ENCODE measurements at places on chromosomes 2 and 18.

GRCh38 chr2:71071681-71072398 lies 3.4 kb downstream of the NAGK start:
- peak; percentile 17 for DNase-seq

DNA sequence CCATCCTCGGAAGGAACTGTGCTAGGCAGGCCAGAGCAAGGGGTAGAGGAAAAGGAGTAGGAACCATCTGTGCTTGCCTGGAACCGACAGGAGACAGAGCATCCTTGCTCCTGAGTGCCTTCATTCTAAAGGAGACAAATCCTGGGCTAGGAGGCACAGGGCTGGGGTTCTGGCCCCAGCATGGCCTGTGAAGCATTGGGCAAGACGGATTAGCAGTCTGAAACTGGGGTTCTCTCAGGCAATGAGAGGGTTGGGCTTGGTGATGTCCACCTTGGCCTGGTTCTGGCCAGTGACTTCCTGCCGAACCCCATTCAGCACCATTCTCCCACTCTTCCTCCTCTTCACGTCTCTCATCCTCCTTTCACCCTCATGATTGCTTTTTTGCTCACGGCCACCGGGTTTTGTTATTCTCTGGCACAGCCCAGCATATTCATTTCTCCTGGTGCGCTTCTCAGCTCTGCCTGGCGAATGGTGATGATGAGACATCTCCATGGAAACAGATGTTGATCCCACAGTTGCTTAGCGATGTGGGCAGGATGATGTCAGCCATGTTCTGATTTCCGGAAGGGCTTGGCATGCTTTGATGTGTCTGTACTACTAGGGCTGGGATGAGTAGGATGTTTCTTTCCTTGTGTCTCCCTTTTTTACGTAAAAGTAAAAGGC lies 127.7 kb downstream of the CAPN13 start:
- no peak for DNase-seq

DNA sequence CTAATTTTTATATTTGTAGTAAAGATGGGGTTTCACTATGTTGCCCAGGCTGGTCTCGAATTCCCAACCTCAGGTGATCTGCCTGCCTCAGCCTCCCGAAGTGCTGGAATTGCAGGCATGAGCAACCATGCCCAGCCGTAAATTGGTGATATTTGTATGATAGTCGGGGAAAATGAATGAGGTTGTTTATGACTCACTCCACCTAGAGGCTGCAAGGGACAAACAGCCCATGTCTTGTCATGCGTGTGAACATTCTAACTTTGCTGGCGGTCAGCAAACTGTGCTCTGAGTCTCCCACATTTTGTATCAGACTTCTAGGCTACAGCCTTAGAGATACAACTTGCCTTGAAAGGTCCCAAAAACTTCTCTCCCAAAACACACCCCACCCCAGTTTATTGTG lies 133.5 kb upstream of the DTNA start:
- DNase-seq = no peak

GRCh38 chr18:48033790-48034650 lies 103.6 kb upstream of the SMAD2 start:
- DNase-seq = no peak

GRCh38 chr18:29188760-29189159 lies 1011.8 kb upstream of the CDH2 start:
- no peak for DNase-seq

GRCh38 chr2:23745726-23746105 lies 181.2 kb downstream of the ATAD2B start:
- no peak for DNase-seq

DNA sequence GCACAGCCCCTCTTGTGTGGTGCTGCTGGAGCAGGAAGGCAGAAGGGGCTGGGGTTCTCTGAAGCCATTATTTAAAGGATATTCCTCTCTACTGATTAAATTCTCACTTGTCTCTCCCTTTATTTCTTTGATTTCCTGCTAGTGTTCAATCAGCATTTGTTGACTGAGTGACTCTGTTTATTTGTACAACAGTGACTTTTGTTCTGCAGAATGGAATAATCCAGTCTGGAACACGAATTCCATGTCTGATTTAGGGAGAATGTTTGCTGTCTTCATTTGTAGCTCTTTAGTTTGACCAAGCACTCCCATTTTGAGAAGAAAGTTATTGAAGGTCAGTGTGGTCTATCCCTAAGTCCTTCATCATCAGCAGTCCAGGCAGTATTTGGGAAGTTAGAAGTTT lies 141.2 kb downstream of the SETBP1 start:
- DNase-seq = no peak

DNA sequence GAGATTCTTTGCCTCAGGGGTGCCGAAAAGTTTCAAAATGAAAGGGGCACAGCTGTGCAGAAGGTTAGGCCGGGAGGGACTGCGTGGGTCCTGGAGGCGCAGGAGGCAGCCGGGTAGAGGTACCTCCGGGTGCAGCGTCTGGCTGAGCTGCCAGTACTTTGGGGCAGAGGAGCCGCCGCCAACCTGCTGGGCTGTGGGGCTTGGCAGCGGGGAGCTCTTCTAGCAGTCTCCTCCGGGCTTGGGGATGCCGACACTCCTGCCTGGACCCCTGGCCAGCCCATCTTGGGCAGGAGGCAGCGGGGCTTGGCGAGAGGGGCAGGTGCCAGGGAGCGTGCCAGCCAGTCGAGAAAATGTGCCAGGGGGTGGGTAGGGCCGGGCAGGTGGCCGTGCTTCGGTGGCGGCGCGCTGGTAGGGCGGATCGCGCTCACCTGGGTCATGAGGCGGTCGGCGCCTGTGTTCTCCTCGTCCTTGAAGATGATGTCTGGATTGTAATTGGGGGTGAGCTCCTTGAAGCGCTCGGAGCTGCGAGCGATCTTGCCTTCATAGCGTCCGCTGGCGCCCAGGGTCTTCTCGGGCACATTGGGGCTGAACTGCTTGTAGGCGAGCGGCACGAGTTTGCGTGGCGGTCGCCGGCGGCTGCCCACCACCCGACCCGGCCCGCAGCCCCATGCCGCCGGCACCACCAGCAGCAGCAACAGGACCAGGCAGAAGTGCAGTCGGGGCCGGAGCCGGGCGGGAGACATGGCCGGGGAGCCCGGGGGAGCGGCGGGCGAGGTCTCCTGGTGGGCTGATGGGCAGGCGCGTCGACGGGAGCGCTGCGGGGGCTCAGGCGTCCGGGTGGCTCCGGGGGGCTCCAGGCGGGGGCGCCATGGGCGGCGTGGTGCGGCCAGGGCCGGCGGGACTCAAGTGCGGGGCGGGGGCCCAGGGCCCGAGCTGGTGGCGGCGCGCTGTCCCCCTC lies 717 bp downstream of the IHH start:
- no peak for DNase-seq

DNA sequence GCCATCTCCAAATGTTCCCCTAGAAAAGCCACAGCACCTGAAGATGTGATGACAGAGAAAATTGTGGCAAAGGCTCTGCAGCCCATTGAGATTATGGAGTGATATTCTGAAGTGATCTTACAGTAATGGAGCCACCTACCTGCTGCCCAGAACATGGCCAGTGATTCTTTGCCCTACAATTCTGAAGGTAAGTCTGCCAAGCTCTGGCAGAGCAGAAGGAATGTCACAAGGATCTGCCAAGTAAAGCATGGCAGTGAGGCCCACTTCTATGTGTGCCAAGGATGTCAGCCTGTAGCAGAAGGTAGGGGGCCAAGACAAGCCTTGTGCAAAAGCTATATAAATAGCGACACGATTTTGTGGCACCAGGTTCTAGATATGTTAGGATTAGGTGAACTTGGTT lies 155.1 kb downstream of the RND3 start:
- DNase-seq = no peak

- no peak for DNase-seq
Measured at GRCh38 chr2:51758081-51758480, 726.1 kb upstream of the NRXN1 start.

GRCh38 chr18:45976566-45976965 lies 9.4 kb upstream of the EPG5 start:
- DNase-seq = no peak

DNA sequence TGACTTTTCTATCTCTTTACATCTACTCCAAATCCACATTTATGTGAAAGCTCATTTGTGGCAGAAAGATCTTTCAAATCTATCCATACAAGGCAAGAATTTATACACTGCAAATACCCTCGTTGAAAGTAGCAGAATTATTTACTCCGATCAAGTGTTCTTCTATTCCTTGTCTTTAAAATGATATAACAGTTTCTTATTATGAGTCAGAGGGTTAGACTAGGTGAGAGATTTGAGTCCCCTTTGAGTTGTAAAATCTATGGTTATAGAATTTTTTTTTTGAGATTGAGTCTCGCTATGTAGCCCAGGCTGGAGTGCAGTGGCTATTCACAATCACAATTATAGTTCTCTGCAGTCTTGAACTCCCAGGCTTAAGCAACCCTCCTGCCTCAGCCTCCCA lies 5.6 kb upstream of the GREB1 start:
- no peak for DNase-seq

GRCh38 chr2:50221106-50221505 lies 810.8 kb downstream of the NRXN1 start:
- no peak for DNase-seq

- no peak for DNase-seq
Measured at GRCh38 chr2:108632332-108633160, 86.7 kb upstream of the RANBP2 start.

DNA sequence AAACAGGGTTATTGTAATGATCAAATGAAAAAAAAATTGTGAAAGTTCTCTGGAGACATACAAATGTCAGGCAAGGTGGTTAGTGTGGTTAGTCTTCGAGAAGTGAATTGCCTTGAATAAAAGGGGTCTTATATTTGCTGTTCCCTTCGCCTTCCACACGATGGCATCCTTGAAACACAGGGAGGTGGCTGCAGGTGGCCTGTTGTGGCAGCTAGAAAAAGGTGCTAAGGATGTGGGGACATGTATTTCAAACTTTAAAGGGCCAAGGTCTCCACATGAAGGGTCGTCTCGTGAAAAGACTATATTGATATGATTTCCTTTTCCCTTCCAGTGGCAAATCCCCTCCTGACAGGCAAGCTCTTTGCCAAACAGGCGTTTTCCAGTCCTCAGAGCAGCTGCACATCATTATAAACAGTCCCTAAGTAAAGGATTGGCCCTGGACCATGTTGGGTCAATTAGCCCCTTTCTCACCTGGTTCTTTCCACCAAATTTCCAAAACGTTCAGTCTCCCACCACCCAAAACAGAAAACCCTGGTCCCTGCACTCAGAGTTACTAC lies 68.5 kb downstream of the COPS8 start:
- peak; percentile 9 for DNase-seq

DNA sequence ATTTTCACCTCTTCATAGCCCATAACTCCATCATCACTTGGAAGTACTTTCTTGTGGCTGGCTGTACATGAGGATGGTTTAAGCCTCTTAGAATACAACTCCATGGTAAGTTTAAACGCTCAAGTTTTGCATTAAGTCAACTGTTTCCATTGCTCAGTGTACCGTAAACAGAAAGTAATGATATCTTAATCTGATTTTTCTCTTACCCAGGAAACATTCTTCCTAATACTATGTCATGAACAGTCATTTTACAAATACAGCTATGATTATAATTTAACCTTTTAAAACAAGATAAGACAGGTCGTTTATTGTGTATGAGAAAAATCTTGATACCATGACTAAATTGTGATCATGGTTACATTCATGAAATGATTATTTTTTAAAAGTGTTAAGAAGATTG lies 11.6 kb upstream of the DYNC2LI1 start:
- no peak for DNase-seq

DNA sequence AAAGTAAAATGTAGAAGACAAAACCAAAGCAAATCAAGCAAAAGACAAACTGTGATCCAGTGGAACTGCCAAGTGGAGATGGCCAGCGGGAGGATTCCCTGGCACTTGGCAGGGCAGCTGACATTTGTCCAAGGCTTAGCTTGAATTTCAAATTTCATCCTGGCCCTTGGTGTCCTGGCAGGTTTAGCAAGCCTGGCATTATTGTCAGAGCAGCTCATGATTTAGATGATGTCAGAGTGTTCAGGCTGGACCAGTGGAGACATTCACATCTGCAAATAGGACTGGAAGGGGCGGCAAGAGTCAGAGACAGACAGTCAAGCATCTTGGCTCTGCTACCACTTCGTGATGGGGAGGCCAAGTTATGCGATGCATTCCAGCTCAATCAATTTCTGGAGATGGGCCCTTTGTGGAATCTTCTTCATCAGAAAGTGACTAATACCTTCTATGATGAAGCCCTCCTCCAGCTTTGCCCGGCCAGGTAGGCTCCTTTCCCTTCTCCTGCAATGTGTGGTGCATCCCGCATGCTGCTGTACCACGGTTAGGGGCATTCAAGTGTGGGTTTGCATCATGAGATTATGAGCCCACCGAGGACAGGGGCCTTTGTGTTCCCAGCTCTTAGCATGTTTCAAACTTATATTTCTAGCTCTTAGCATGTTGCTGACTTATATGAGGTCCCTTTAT lies 199.7 kb downstream of the ANKRD30B start:
- no peak for DNase-seq

DNA sequence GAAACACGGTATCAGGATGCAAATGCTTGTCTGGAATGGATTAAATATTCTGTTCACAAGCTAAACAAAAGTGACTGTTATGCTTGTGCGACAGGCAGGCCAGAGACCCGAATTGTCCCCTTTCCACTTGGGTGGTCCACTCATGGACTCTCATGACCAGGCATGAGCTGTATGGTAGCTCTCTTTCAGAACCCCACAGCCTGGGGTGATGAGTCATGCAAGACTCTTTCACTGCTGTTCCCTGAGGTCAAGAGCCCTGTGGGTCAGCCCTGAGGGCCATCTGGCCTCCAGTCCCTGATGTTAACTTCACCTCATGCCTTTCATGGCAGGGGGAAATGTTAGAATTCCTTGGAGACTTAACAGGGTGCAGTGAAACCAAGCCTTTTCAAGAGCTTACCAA lies 13.7 kb upstream of the SAP130 start:
- no peak for DNase-seq

DNA sequence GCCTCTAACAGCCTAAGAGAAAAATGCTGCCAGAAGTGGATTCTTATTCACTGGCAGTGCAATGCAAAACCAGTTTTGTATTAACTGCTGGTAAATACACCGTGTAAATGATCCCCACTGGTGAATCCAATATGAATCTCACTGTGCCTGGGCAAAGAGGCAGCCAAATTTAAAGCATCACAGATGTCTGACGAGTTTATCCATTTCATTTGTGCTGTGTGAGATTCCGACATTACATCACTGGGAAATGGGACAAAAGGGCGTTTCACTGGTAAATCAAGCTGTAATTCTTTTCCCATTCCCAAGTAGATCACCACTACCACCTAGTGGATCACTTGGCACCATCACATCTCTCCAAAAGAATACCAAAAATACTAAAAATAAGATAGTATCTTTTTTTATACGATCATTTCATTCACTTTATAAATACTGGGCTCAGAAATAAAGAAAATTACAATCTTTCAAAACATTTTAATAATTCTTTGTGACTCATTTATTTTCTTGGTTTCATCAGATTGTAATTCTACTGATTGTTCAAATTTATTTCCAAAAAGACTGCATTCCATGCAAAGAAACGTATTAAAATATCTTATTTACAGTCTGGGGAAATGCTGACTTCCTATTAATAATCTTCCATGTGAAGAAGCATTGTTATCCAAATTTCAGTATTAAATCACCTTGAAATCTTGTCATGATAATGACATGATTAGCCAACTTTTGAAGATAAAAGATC lies 125.6 kb downstream of the GRB14 start:
- no peak for DNase-seq

- no peak for DNase-seq
Measured at GRCh38 chr2:109686921-109687320, 72.8 kb downstream of the SOWAHC start.

- peak; percentile 72 for DNase-seq
Measured at GRCh38 chr2:96637385-96638143, 548 bp downstream of the KANSL3 start.

- DNase-seq = no peak
Measured at GRCh38 chr2:196481324-196481697, 158.2 kb upstream of the CCDC150 start.

GRCh38 chr2:205719847-205720246 lies 37.5 kb downstream of the NRP2 start:
- DNase-seq = no peak

- no peak for DNase-seq
Measured at GRCh38 chr2:160533482-160533881, 39.9 kb upstream of the RBMS1 start.

Data from stimulated activated CD8-positive, alpha-beta memory T cell treated with anti-CD3 and anti-CD28 coated beads, Interleukin-12 subunit alpha, Interleukin-12 subunit beta, amount 100 ng/mL, for 4 hours (primary cell).